ENCODE measurements at places on chromosomes 2 and 18.

DNA sequence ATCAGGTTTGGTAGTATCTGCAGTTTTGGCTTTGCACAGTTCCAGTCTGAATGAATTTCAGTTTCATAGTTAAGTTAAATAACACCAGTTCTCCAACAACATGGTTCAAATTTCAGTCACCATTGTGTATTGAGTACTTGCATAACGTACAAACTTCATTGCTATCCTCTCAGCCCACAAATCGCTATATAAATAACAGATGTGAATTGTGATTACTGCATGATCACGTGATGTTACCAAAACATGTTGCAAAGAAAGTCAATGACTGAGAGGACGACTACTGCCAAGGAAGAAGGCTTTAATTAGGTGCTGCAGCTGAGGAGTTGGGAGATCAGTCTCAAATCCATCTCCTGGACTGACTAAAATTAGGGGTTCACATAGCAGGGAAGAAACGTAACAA, 48.2 kb downstream of the COL4A4 start:
- H3K4me1 ChIP-seq: no peaks in the 10 kb centered on the region
- H3K36me3 ChIP-seq: peaks cover 2% of the 10 kb centered on the region
- no peaks in the 10 kb centered on the region for H3K27me3 ChIP-seq
- DNase-seq: no peak
- no peak overlapping the region for H3K4me3 ChIP-seq

DNA sequence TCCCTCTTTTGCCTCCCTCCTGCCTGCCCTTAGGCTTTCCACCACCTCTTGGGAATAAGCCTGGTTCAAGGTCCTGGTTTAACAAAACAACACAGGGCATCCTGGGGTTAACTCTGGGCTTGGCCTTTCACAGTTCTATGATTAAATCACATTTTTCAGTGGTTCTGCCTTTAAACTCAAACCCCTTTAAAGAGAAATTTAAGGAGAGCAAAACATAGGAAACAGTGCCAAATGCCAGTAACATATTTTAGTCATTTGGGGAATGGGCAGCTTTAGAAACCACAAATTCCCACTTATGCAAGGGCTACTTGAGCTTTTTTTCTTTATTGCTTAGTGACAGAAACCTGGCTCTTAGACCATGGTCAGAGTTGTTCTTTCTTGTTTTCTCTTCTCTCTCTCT, 112.2 kb upstream of the FZD5 start:
- no peak overlapping the region for H3K27ac ChIP-seq
- no peak overlapping the region for H3K4me3 ChIP-seq
- no peaks in the 10 kb centered on the region for H3K36me3 ChIP-seq
- H3K4me1 ChIP-seq: peaks cover 3% of the 10 kb centered on the region

- H3K27ac ChIP-seq: no peak overlapping the region
- H3K36me3 ChIP-seq: no peaks in the 10 kb centered on the region
- H3K4me3 ChIP-seq: no peak overlapping the region
- no peak for DNase-seq
Measured at GRCh38 chr2:15793078-15793913, 147.1 kb upstream of the MYCN start.

DNA sequence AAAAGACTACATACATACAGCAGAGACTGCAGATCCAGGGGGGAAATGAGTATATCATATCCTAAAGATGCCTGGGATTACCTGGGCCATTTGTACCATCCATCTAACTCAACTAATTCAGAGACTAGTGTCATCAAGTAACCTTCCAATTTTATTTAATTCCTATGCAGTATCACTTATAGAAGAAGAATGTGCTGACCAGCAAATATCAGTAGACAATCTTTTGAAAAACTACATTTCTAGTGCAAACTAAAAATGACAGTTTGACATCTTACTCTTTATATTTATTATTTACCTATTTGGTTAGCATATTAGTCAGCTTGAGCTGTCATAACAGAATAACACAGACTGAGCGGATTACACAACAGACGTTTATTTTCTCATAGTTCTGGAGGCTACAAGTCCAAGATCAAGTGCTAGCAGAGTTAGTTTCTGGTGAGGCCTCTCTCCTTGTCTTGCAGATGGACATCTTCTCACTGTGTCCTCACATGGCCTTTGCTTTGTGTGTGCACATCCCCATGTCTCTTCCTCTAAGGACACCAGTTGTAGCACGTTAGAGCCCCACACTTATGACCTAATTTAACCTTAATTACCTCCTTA, 47.0 kb downstream of the NCKAP5 start:
- no peaks in the 10 kb centered on the region for H3K36me3 ChIP-seq
- H3K27me3 ChIP-seq: no peaks in the 10 kb centered on the region
- H3K27ac ChIP-seq: no peak overlapping the region
- DNase-seq: no peak
- H3K4me1 ChIP-seq: no peaks in the 10 kb centered on the region
- H3K4me3 ChIP-seq: no peak overlapping the region

GRCh38 chr2:201363857-201364560, 6.9 kb upstream of the FLACC1 start:
- peaks cover 66% of the 10 kb centered on the region for H3K36me3 ChIP-seq
- H3K4me3 ChIP-seq: no peak overlapping the region
- no peak overlapping the region for H3K27ac ChIP-seq
- DNase-seq: no peak
- H3K27me3 ChIP-seq: no peaks in the 10 kb centered on the region

GRCh38 chr2:64681479-64681967, 27.8 kb upstream of the SERTAD2 start:
- no peak overlapping the region for H3K27ac ChIP-seq
- H3K27me3 ChIP-seq: no peaks in the 10 kb centered on the region
- no peaks in the 10 kb centered on the region for H3K4me1 ChIP-seq
- H3K36me3 ChIP-seq: no peaks in the 10 kb centered on the region
- no peak overlapping the region for H3K4me3 ChIP-seq

GRCh38 chr2:69798290-69798908, 31.1 kb upstream of the GMCL1 start:
- no peaks in the 10 kb centered on the region for H3K36me3 ChIP-seq
- H3K4me3 ChIP-seq: peak overlapping the region; percentile 64
- DNase-seq: no peak
- peak overlapping the region; percentile 84 for H3K27ac ChIP-seq

- no peaks in the 10 kb centered on the region for H3K27me3 ChIP-seq
- H3K4me1 ChIP-seq: no peaks in the 10 kb centered on the region
- peaks cover 4% of the 10 kb centered on the region for H3K36me3 ChIP-seq
- no peak for DNase-seq
- no peak overlapping the region for H3K4me3 ChIP-seq
Measured at GRCh38 chr2:211423018-211423417, 866.6 kb downstream of the CPS1 start.

GRCh38 chr18:22591222-22591621, 173.5 kb upstream of the CTAGE1 start:
- DNase-seq: no peak
- H3K4me3 ChIP-seq: no peak overlapping the region
- no peaks in the 10 kb centered on the region for H3K4me1 ChIP-seq
- no peak overlapping the region for H3K27ac ChIP-seq
- no peaks in the 10 kb centered on the region for H3K27me3 ChIP-seq

DNA sequence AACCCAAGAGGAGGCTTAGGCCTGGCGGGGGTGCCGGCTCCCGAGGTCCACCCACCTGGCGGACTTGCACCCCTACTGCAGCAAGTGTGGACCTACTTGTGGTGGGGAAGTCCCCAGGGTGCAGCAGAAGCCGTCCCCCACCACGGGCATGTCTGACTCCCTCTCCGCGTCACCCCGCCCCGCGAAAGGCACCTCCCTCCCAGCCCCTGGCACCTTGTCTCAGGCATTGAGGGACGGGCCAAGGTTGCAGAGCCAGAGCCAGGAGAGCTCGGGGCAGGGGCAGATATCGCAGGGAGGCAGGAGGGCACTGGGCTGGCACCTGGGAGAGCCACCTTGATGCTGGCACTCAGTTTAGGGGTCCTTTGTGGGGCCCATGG, 19.0 kb downstream of the CROCC2 start:
- H3K27ac ChIP-seq: no peak overlapping the region
- no peak for DNase-seq
- H3K36me3 ChIP-seq: no peaks in the 10 kb centered on the region
- no peaks in the 10 kb centered on the region for H3K4me1 ChIP-seq
- no peaks in the 10 kb centered on the region for H3K27me3 ChIP-seq

- no peaks in the 10 kb centered on the region for H3K36me3 ChIP-seq
- H3K27me3 ChIP-seq: no peaks in the 10 kb centered on the region
- no peak for DNase-seq
- H3K4me3 ChIP-seq: no peak overlapping the region
- H3K27ac ChIP-seq: no peak overlapping the region
- H3K4me1 ChIP-seq: no peaks in the 10 kb centered on the region
Measured at GRCh38 chr2:240182001-240182400, 41.5 kb upstream of the OTOS start.

- no peaks in the 10 kb centered on the region for H3K27me3 ChIP-seq
- no peaks in the 10 kb centered on the region for H3K4me1 ChIP-seq
- no peak overlapping the region for H3K4me3 ChIP-seq
- DNase-seq: no peak
- H3K27ac ChIP-seq: no peak overlapping the region
Measured at GRCh38 chr2:7094231-7094741, 177.1 kb downstream of the RNF144A start.

DNA sequence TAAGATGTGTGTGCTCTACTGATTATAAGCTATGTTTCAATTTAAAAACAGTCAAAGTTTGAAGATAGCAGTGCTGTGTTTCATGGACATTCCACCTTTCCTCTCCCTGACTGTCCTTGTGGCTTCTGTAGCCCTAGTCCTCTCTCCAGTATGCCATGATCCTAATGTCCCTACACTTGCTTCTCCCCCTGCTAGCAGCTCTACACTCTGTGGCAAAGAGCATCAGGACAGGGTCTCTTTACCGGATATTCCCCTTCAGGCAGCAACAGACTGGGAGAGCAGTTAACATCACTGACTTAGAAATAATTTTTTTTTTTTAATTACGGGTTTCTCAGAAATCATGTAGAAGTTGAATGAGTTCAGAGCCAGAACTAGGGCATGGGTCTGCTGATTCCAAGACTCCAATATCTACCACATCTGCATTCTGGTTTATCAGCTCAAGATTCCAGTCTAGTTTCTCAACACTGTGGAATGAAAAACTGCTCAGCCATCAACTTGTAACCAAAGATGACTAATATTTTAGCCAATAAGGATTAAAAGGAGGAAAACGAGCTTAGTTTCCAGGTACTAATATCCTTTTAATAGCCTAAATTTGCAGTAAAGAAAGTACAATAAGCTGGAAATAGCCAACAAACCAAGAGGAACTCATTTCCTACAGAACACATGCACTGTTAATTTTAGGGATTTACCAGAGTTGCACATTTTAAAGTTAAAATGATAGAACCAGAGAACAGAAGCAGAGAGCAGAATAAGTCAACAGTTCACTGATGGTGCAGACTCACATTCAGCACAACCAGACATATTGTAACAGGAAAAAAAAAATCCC, 45.2 kb downstream of the TMEM131 start:
- no peak overlapping the region for H3K27ac ChIP-seq
- H3K36me3 ChIP-seq: no peaks in the 10 kb centered on the region
- no peak overlapping the region for H3K4me3 ChIP-seq
- no peaks in the 10 kb centered on the region for H3K27me3 ChIP-seq
- DNase-seq: no peak
- H3K4me1 ChIP-seq: no peaks in the 10 kb centered on the region

GRCh38 chr2:27954221-27954673, 63.7 kb downstream of the BABAM2 start:
- no peak overlapping the region for H3K4me3 ChIP-seq
- peaks cover 19% of the 10 kb centered on the region for H3K4me1 ChIP-seq
- no peaks in the 10 kb centered on the region for H3K27me3 ChIP-seq
- no peak for DNase-seq
- H3K36me3 ChIP-seq: no peaks in the 10 kb centered on the region
